T-cell (primary cell): ENCODE measurements at places on chromosomes 4 and X. TPM values are rescaled to one million over a fixed set of nuclear protein-coding genes. Genes with fewer than 3 reads are reported as not detected.

DNA sequence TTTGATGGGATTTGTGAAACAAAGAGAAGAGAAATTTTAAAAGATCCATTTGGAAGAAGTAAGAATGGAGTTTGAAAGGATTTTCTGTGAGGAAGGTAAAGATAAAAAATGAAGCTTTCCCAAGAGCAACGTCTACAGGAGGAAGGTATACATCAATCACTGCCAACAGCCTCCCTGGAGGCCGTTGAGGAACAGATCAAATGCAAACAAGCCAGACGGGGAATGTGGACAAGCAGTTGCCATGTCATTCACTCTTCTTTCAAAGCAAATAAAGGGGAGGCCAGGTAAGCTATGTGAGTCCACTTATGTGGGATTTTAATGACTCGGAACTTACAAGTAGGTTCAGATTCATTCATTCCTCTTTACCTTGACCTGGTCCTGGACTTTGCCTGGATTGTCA lies 1020.5 kb upstream of the AGA start:
- no peaks in the 10 kb centered on the region for H3K36me3 ChIP-seq
- no peaks in the 10 kb centered on the region for H3K27me3 ChIP-seq
- no peak for DNase-seq
- no peak overlapping the region for H3K27ac ChIP-seq
- no peaks in the 10 kb centered on the region for H3K4me1 ChIP-seq
- no peak overlapping the region for H3K4me3 ChIP-seq

DNA sequence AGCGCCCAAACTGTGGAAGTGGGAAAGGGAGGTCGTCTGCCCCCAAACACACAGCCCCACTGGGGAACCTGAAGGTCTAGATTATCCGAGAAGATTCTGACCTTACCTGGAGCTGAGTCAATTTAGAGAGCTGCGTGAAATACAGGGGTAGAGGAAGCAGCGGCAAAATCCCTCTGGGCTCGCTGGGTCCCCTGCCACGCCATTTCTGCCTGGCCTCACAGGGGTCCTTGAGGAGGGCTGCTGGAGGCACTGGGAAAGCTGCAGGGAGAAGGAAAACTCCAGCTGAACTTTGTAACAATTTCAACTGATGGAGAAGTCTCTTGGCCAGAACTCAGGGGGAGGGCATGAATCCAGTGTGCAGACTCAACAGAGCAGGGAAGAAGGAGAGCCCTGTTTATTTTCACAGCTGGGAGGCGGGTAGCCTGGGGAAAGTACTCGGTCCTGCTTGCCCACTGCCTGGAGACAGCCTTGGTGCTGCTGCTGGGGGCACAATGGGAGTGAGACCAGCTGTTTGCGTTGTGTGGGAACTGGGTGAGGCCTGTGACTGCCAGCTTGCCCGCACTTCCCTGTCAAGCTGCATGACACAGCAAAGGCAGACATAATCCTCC lies 93.2 kb upstream of the MAPK10 start:
- peaks cover 10% of the 10 kb centered on the region for H3K27me3 ChIP-seq
- no peak overlapping the region for H3K27ac ChIP-seq
- H3K36me3 ChIP-seq: no peaks in the 10 kb centered on the region
- DNase-seq: no peak
- no peak overlapping the region for H3K4me3 ChIP-seq
- H3K4me1 ChIP-seq: no peaks in the 10 kb centered on the region

DNA sequence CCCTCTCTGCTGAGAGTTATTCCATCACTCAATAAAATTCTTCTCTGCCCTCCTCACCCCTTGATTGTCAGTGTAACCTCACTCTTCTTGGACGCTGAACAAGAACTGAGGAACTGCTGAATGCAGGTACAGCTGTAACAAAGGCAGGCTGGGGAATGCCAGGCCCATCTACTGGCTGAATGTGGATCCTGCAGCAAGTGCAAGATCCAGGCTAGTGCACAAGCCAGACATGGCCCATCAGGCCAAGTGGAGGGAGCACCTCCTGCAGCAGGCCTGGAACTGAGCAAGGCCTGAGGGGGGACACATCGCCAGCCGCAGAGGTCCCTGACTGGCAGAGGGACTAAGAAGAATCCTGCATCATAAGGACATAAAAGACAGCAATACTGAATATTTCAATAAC lies 411.8 kb upstream of the PCDH10 start:
- no peaks in the 10 kb centered on the region for H3K4me1 ChIP-seq
- DNase-seq: no peak
- H3K27me3 ChIP-seq: no peaks in the 10 kb centered on the region
- no peaks in the 10 kb centered on the region for H3K36me3 ChIP-seq

- no peak for DNase-seq
- no peaks in the 10 kb centered on the region for H3K36me3 ChIP-seq
- H3K4me3 ChIP-seq: no peak overlapping the region
- H3K27me3 ChIP-seq: peaks cover 3% of the 10 kb centered on the region
These were observed 15.1 kb downstream of the TEC start for GRCh38 chr4:48254381-48255071.

DNA sequence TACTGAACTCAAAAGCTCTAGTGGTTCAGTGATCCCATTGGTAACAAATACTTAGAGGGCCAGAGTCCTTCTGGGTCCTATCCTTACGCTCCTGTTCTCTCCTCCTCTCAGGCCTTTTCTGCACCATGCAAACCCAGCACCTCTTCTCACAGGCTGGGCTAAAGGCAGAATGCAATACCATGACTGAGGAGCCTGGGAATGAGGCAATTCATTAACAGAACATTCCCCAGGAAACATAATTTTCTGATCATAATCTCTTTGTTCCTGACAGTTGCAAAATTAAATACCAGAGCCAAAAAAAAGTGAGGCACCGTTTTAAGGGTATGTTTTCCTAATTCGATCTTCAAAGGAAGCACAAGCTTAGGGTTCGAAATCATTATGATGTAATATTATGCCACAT lies 9.0 kb downstream of the SORBS2 start:
- no peaks in the 10 kb centered on the region for H3K27me3 ChIP-seq
- no peak overlapping the region for H3K27ac ChIP-seq
- no peaks in the 10 kb centered on the region for H3K4me1 ChIP-seq
- no peaks in the 10 kb centered on the region for H3K36me3 ChIP-seq
- H3K4me3 ChIP-seq: no peak overlapping the region

DNA sequence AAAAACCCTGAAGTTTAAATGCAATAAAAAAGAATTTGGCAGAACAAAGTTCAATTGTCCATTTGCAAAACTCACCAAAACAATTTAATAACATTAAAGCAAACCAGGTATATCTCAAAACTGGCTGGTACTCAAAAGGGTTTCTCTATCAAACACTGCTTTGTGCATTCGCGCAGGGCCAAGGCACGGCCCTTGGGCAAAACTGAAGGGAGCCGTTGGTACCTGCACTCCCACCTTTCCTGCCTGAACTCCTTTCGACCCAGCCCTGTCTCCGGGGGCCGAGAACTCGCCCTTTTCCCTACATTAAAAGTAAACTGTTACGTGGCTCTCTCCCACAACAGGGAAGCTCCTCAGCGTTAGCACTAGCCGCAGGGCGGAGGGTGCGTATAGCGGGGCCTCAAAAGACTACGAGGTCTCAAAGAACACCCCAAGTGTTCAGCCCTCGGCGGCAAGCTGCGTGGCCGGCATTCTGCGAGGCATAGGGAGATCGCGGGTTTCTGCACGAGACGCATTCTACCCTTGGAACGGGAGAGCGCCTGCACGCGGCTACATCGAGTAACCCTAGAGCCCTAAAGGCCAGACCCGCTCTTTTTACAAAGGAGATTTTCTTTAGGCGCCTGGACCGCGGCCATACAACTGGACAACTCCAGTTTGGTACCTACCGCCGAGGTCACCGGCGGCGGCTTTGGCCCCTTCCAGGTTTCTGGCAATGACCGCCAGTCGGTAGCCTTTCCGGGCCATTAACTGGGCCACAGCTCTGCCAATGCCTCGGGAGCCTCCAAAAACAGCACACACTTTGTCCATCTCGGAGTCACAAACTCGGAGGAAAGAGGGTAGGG lies 550 bp downstream of the CBR4 start:
- peaks cover 12% of the 10 kb centered on the region for H3K4me1 ChIP-seq
- H3K27me3 ChIP-seq: no peaks in the 10 kb centered on the region
- peak overlapping the region; percentile 86 for H3K27ac ChIP-seq
- DNase-seq: peak; percentile 59

GRCh38 chr4:93174598-93174997 lies 654.0 kb upstream of the ATOH1 start:
- no peaks in the 10 kb centered on the region for H3K27me3 ChIP-seq
- no peak for DNase-seq
- H3K27ac ChIP-seq: no peak overlapping the region
- H3K4me1 ChIP-seq: no peaks in the 10 kb centered on the region

GRCh38 chrX:139120760-139121159 lies 409.2 kb upstream of the FGF13 start:
- no peak overlapping the region for H3K4me3 ChIP-seq
- H3K36me3 ChIP-seq: no peaks in the 10 kb centered on the region
- no peaks in the 10 kb centered on the region for H3K27me3 ChIP-seq
- no peak overlapping the region for H3K27ac ChIP-seq
- H3K4me1 ChIP-seq: no peaks in the 10 kb centered on the region

GRCh38 chrX:54430519-54430918 lies 9.7 kb upstream of the TSR2 start:
- no peaks in the 10 kb centered on the region for H3K27me3 ChIP-seq
- no peaks in the 10 kb centered on the region for H3K36me3 ChIP-seq
- no peak overlapping the region for H3K4me3 ChIP-seq

Gene GLOD5
- not detected for total RNA-seq

Gene GALNTL6
- not detected for total RNA-seq

Gene AADAT
- not detected for total RNA-seq

Gene FSTL5
- total RNA-seq: not detected

Gene TLR1
- 24.0 TPM for total RNA-seq

Gene TMEM164
- total RNA-seq: 17.1 TPM

Gene C4orf36
- not detected for total RNA-seq
